ENCODE measurements at places on chromosomes 7 and 10. TPM values are rescaled to one million over a fixed set of nuclear protein-coding genes. Genes with fewer than 3 reads are reported as not detected.
A peak's percentile ranks its signal among the peaks of the same experiment; 100 is the strongest.

DNA sequence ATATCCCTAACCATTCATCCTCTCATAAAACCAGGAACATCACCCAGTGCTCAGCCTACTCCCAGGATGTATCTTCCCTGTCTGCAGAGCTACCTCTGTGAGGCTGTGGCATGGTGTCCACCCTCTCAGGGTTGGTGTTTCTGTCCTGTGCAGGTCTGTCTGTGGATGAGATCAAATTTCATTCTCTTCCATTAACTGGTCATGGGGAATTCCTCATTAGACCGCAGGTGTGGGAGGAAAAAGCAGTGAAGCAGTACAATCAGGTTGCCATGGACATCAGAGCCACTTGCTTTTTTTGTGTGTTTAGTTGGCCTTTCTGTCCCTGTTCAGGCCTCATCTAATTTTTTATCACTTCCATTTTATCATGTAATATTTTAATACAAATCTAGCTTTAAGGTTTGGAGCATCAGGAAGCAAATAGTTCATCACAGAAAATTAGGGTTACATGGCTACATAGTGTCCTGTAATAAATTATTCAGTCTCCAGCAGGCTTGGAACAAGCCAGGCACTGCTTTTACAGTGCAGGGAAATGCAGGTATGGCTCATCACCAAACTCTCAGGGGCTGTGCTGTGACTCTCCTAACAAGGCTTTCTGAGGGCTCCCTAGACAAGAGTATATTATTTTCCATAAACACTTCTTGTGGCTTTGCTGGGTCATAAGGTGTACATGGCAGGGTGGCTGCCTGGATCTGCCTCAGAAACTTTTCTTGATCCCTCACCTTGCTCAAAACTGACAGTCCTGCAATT is 594.9 kb upstream of the IGFBP3 start:
- H3K4me3 ChIP-seq = no peak overlapping the region
- DNase-seq = no peak
- no peaks in the 10 kb centered on the region for H3K27me3 ChIP-seq
- H3K27ac ChIP-seq = no peak overlapping the region
- H3K36me3 ChIP-seq = no peaks in the 10 kb centered on the region
- no peaks in the 10 kb centered on the region for H3K4me1 ChIP-seq

GRCh38 chr7:28704706-28705105 is 253.4 kb downstream of the TRIL start:
- H3K27me3 ChIP-seq = no peaks in the 10 kb centered on the region
- no peak for DNase-seq
- peaks cover 25% of the 10 kb centered on the region for H3K4me1 ChIP-seq
- no peak overlapping the region for H3K4me3 ChIP-seq
- H3K36me3 ChIP-seq = no peaks in the 10 kb centered on the region
- no peak overlapping the region for H3K27ac ChIP-seq

DNA sequence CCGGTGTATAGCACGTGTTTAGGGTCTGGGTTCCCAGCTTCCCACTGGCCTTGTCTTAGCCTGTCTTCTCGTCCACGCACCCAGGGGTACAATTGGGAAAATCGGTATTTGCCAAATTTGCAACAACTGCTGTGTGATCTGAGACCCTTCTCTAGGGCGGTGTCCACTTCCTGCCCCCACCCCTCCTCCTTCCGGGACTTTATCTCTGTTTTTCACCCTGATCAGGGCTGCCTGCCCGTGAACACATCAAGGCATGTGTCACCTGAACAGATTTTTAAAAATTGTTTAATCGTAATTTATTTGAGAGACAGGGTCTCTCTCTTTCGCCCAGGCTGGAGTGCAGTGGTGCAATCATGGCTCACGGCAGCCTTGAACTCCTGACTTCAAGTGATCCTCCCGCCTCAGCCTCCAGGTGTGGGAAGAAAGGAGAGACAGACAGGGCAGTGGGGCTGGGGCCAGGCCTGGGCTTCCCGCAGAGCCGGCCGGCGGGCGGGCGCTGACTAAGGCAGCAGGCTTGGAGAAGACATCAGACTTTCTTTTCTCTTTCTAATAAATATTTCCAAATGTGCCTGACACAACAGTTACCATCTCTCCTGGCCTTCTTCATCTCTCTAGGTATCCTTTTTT is 27.5 kb downstream of the ELFN1 start:
- H3K4me1 ChIP-seq = no peaks in the 10 kb centered on the region
- peak; percentile 47 for DNase-seq
- H3K36me3 ChIP-seq = no peaks in the 10 kb centered on the region
- no peak overlapping the region for H3K4me3 ChIP-seq
- H3K27ac ChIP-seq = no peak overlapping the region

GRCh38 chr7:119065966-119066365 is 841.5 kb downstream of the ANKRD7 start:
- no peak for DNase-seq
- H3K4me3 ChIP-seq = no peak overlapping the region
- no peaks in the 10 kb centered on the region for H3K4me1 ChIP-seq
- no peaks in the 10 kb centered on the region for H3K36me3 ChIP-seq

The FAM25C gene
- not detected for total RNA-seq

The TAS2R3 gene
- 3.2 TPM for total RNA-seq

Data from osteoblast (primary cell).